Foreskin fibroblast (primary cell): ENCODE measurements at places on chromosomes 7 and 10.

GRCh38 chr7:295155-296154 is 5.5 kb downstream of the FOXL3 start:
- no peak for DNase-seq

- no peak for DNase-seq
Measured at GRCh38 chr7:101200504-101200861, 353 bp downstream of the MOGAT3 start.

DNA sequence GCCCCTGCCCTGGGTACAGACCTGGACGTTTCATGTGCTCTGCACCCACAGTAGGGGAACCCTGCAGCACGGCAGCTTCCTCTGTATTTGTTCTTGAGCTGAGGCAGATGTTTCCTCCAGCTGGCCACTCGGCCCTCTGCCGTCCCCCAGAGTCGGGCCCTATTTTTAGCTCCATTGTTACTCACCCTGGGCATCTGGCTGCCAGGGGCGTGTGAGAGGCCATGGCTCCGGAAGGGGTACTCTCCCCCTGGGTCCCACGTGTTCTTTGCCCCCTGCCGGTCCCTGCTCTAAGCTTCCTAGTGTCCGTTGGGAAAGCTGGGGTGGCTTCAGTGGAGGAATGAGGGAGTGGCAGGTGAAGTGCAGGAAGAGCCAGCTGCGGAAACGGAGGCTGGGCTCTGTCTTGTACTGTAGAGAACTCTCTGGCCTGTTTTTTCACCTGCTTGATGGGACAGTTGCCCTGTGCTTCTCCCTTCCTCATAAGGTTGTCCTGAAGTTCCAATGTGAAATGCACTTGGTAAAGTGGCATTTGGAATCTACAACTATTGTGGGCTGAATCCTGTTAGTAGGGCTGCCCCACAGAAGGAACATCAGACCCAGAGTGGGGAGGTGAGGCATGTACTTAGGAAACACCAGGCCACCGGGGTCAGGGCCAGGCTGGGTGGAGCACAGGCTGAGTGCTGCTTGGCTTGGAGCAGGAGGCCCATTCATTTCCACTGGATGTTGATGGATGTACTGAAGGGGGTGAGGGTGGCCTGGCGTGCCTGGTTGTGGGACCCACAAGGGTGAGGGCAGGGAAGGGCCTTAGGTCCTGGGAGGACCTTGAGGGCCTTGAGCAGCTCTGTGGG is 30.6 kb downstream of the PALD1 start:
- peak; percentile 68 for DNase-seq

- DNase-seq = no peak
Measured at GRCh38 chr7:31309407-31309806, 31.1 kb downstream of the NEUROD6 start.

GRCh38 chr7:68485253-68485917 is 1112.9 kb upstream of the AUTS2 start:
- DNase-seq = no peak

- no peak for DNase-seq
Measured at GRCh38 chr7:77912293-77912692, 113.7 kb downstream of the PHTF2 start.

- no peak for DNase-seq
Measured at GRCh38 chr7:96729820-96730219, 20.2 kb upstream of the SEM1 start.
